NCI-H69 (cell line): ENCODE measurements at places on chromosomes 12 and 14.

DNA sequence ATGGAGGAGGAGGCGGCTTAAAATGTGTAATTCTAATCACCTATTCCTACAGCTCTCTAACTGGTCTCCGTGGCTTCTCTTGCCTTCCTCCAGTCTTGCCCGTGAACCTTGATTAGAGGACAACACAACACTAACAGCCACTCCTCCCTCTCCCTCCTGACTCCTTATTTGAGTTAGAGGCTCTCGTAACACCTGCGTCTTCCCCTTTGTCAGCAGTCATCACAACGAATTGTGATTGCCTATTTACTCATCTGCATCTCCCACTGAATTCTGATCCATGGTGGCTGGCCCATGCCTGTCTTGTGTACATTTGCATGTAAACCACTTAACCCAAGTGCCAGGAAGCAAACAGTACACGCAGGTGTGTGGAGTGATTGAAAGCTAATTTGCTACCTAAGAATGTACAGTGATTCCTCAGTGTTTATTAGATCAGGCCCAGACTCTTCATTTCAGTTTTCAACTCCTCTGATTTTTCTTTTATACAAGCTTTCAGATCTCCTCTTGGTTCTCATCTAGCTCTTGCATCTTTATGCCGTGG lies 154.5 kb downstream of the MON2 start:
- DNase-seq, result peak; percentile 95

DNA sequence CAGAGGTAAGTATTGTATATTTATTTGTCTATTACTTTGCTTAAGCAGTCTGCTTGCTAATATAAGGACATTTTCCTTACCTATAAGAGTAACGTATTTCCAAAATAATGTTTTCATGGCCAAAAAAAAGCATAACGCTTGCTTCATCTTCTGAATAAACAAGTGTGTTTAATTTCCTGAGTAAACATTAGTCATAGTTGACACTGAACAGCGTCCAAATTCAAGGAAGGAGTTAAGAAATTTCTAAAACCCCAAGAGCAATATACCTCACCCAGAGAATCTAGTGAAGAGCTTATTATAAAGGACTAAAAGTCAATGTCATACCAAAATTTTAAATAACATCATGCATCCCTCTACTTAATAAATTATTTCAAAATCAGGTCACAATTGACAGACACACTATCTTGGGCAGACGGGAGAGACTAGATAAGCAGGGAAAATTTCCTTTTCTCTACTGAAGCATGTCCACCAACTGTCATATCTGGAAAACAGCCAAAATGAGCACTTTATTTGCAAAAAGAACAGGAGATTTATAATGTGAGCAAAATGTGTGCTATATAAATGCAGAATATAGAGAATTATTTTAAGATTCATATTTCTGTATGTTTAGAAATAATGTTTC lies 25.1 kb downstream of the ANKS1B start:
- peak; percentile 91 for DNase-seq

DNA sequence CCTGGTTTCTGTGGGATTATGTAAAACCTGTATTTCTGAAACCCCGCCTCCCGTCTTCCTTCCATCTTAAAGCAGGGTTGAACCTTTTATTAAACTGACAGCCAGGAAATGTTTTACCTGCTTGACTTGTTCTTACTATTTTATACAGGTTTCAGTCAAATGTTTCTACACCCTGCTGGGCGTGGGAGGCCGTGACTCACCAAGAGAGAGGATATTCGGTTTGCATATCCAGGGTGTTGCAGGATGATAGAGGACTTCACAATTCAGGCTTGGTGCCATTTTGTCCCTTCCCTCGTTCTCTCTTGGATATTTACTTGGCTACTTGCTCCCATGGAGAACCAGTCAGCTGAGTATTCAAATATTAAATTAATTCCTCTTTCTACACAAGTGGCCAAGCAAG lies 69.7 kb downstream of the ARF6 start:
- DNase-seq, result no peak

- no peak for DNase-seq
These were observed 14.6 kb downstream of the BTG1 start for GRCh38 chr12:92130999-92131398.

DNA sequence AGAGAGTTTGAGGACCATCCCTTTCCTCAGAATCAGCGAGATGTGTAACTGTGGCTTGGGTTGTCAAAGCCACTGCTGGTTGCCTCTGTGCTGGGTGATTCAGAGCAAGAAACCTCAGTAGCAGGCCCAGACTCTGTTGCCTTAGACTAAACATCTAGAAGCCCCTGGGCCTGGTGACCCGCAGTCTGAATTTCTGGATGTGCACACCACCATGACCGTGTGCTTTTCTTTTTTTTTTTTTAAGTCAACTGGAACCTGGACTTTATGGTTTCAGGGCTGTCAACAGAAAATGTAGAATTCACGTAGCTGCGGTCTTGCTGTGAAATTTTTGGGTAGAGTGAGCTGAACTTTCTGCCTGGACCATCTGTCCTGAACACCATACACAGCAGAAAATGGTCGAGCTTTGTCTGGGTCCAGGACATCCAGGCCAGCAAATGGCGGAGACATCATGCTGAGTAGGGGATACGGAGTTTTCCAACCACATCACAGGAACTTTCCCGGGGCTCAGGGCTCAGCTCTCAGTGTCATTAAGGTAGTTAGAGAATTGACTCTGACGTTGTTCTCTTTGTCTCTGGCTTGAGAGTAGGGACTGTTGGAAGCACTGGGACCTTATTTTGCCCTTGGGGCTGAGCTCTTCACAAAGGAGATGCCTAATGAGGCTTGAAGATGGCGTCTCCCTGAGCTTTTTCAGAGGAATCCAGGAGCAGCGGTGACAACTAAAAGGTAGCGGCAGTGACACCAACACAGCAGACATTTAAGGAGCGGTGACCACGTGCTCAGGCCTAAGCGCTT lies 23.0 kb upstream of the BATF start:
- no peak for DNase-seq

DNA sequence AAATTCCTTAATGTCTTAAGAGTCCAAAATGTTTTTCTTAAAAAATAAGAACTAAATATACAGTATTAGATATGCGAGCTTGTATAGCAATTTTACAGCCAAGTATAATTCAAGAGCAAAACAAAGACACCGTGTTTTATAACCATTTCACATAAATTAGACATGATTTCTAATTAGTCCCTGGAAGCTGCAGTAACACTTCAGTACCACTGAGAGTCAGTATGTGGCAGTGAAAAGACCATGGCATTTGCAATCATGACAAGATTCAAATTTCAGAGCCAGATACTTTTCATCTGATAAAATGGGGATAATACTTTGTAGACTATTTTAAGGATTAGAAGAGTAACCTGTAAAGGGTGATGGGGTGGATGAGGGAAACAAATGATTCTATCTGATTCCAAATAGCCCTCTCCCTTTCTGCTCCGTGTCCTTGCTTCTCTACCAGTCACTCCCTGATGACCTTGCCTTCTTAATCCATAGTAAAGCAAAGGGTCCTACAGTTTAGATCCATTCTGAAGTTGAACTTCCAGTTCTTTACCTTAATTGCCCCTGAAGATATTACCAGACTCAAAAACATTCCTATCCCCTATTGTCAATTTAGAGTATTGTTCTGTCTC lies 145.4 kb upstream of the ABCD2 start:
- peak; percentile 57 for DNase-seq

- no peak for DNase-seq
These were observed 5.3 kb downstream of the ISCU start for GRCh38 chr12:108567406-108568337.

- DNase-seq, result peak; percentile 63
These were observed 551 bp downstream of the RAP1B start for GRCh38 chr12:68611094-68611805.
